Left hindlimb (tissue), 1 donor: ENCODE measurements at places on chromosomes 7 and 10.

- DNase-seq: no peak
Observed at GRCh38 chr10:25865267-25865666, 68.8 kb upstream of the MYO3A start.

DNA sequence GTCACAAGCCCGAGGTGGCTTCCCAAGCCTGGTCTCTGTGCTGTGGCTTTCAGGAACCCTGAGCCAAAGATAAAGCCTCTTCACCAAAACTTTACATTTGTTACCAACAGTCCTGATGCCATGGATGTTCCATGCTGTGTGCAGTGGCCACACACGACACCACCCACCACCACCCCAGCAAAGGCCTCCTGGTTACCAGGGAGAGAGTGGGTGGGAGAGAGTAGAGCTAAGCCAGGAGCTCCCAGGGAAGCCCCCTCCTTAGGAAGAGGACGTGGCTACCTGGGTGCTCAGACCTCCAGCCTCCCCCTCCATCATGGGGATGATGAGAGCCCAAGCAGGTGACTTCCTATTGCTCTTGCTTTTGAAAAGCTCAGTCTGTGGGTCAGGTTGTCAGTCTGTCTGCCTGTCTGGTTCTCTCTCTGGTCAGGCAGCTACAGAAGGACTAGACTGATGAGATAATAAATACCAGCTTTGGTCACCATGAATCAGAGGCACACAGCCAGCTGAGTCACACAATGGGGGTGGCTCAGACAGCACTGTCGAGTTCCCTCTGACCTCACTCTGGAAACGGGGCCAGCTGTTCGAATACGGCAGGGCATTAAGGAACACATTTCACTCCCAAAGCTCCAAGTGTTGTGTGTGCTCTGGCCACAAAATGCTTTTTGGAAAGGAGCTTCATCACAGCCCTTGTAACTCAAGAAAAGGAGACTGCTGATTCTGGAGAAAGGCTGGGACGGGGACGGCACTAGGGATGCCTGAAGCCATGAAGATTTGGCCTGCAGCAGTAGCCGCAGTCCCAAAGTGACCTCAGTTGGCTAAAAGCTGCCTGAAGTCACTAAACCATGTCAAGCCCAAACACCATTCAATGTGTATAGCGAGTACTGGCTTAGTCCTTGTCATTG, 166.0 kb downstream of the FANK1 start:
- DNase-seq: peak; percentile 89

DNA sequence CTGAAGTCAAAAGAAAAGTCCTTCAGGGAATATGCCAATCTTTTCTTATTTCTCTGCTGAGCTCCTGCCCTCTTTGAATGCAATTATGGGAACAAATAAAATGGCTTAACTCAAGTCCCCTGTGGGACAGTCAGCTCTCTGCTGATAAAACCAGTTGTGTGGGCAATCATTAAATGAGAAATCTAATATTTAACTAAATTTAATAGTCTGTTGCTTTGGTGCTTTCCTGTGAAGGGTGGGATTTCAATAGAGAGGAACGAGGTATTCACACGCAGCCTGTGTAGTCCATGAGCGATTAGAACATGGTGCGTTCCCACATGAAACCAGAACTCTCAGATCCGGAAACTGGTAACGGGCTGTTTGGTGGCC, 138.4 kb downstream of the PAXIP1 start:
- DNase-seq: no peak

DNA sequence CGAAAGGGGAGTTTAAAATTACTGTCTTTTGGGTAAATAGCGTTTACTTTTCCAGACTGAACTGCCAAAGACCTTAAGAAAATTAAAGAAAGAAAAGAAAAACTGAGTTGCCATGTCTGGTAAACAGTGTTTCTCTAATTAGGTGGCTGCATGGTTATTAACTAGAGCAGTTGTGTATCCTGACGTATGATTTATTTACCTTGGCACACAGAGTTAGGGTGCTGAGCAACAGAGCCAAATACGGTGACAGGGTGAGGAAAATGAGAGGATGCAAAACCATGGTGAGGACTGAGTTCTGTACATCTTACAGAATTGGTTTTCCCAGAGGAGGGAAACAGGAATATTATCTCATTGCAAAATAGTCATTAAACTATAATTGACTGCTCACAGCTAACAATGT, 546.4 kb upstream of the FZD8 start:
- no peak for DNase-seq

- DNase-seq: no peak
Observed at GRCh38 chr10:121601458-121601857, 3.2 kb upstream of the FGFR2 start.

DNA sequence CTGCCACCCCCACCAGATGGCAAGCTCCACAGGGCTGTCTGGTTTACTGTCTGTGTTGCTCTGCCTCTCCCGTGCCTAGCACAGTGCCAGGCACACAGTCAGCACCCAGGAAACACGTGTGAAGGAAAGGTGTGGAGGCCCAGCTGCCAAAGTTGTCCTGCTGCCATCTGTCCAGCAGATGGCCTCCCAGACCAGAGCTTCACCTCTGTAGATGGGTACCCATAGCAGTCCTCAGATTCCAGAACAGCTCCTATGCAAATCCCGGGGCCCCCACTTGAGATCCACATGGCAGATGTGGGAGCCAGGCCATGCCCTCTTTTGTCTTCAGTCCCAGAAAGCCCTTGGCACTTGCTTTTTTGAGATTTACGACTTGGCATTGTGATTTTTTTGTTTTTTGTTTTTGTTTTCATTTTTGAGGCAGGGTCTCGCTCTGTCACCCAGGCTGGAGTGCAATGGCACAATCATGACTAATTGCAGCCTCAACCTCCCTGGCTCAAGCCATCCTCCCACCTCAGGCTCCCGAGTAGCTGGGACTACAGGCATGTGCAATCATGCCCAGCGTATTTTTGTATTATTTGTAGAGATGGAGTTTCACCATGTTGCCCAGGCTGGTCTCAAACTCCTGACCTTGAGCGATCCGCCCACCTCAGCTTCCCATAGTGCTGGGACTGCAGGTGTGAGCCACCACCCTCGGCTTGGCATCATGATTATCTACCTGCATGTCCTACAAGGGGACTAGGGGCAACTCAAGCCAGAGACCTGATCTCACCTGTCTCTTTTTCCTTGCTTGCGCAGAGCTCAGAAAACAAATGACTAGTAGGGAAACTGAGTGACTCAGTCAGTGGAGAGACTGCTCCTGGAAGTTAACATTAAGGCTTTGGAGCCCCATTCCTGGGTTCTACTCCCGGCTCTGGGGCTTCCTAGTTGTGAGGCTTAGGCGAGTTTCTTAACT, 16.9 kb upstream of the PALD1 start:
- DNase-seq: peak; percentile 60

DNA sequence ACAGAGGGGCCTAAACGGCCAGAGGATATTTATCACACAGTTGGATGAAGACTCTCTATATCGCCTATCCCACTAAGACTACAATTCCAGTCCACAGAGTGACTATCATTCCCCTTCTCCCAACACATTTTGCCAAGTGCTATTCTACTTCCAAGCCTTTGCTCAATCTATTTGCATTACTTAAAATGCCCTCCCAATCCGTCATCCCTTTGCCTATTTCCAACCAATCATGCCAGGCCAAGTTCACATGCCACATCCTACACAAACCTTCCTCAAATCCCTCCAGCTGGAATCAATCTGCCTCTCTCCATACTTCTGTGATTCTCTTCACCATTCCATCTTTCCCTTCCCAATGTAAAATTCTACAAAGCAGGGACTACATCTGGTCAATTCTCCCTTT, 38.2 kb downstream of the SMURF1 start:
- no peak for DNase-seq

- no peak for DNase-seq
Observed at GRCh38 chr7:151626422-151627115, 106.9 kb upstream of the RHEB start.

- DNase-seq: no peak
Observed at GRCh38 chr10:82874671-82875070, 999.7 kb downstream of the NRG3 start.

DNA sequence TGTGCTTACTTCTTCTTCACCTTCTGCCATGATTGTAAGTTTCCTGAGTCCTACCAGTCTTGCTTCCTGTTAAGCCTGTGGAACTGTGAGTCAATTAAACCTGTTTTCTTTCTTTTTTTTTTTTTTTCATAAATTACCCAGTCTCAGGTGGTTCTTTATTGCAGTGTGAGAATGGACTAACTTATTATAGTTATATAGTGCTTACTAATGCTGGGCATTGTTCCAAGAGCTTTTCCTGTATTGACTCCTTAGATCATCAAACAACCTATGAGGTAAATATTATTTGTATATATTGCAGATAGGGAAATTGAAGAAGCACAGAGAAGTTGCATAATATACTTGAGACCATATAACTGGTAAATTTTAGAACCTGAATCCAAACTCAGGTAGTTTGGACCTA, 98.1 kb downstream of the MBL2 start:
- no peak for DNase-seq

GRCh38 chr10:118792526-118792925, 37.8 kb upstream of the CACUL1 start:
- DNase-seq: no peak

GRCh38 chr7:138388673-138389491, 71.2 kb upstream of the TRIM24 start:
- no peak for DNase-seq

- no peak for DNase-seq
Observed at GRCh38 chr7:67438198-67438882, 441.7 kb downstream of the TYW1 start.

- no peak for DNase-seq
Observed at GRCh38 chr10:108169846-108170245, 1005.3 kb upstream of the SORCS1 start.

DNA sequence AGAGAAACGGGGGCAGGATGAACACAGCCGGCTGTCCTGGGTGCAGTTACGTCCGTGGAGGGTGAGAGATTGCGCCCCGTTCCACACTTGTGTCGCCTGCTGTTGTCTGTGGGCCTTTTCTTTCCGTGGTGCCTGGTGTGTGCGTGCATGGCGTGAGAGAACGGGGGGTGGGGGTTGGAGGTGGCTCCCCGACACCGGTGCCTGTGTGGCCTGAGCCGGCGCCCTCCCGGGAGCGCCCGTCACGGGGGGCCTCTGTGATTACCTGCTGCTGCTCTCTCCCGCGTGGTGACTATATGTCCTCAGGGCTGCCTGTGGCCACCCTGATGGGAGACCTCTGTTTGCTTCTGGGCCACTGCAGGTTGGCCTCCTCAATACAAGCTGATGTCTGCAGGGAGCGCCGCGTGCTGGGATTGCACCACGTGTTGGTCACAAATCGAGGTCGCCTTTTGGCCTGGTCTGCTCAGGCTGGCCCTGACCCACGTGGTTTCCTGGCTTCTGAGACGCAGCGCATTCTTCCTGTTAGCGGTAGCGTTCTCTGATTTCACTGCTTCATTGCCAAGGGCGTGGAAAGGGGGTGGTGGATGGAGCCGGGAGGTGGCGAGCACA, 10.9 kb upstream of the AP5Z1 start:
- DNase-seq: no peak

DNA sequence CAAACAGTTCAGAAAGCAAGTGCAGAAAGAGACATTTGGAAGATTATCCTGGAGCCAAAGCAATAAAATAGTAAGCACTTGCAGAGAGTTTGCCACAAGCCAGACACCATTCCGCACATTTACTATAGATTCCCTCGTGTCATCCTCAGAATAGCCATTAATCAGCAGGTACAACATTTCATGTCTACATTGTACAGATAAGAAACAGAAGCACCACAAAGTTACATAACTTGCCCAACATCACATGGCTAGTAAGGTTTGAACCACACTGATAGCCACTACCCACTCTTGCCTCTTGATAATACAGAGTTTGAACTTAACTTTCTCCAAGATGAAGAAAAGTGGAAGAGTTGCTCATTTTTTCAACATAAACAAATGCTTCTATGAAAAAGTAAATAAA, 40.6 kb upstream of the GHITM start:
- DNase-seq: no peak

GRCh38 chr10:112208997-112209396, 25.4 kb upstream of the GPAM start:
- DNase-seq: peak; percentile 37

GRCh38 chr7:110001254-110001938, 1089.5 kb upstream of the LRRN3 start:
- no peak for DNase-seq

- no peak for DNase-seq
Observed at GRCh38 chr7:81662531-81662930, 107.3 kb downstream of the HGF start.

- DNase-seq: no peak
Observed at GRCh38 chr7:16710651-16711050, 42.9 kb upstream of the TSPAN13 start.

GRCh38 chr7:151077705-151078232, 2.8 kb downstream of the FASTK start:
- no peak for DNase-seq

GRCh38 chr10:59678884-59679301, 30.8 kb downstream of the SLC16A9 start:
- no peak for DNase-seq
